ENCODE measurements at places on chromosomes 7 and 10. TPM values are rescaled to one million over a fixed set of nuclear protein-coding genes. Genes with fewer than 3 reads are reported as not detected.

GRCh38 chr7:138126928-138127327 lies 50.7 kb downstream of the AKR1D1 start:
- no peaks in the 10 kb centered on the region for H3K36me3 ChIP-seq
- H3K4me1 ChIP-seq = no peaks in the 10 kb centered on the region
- H3K27ac ChIP-seq = no peak overlapping the region

GRCh38 chr7:41910940-41911600 lies 208.2 kb upstream of the INHBA start:
- no peaks in the 10 kb centered on the region for H3K27me3 ChIP-seq
- H3K36me3 ChIP-seq = no peaks in the 10 kb centered on the region
- no peak for DNase-seq
- H3K4me3 ChIP-seq = no peak overlapping the region
- no peaks in the 10 kb centered on the region for H3K4me1 ChIP-seq
- no peak overlapping the region for H3K27ac ChIP-seq

GRCh38 chr7:158125721-158126120 lies 461.9 kb downstream of the PTPRN2 start:
- H3K36me3 ChIP-seq = no peaks in the 10 kb centered on the region
- H3K4me3 ChIP-seq = no peak overlapping the region
- no peak overlapping the region for H3K27ac ChIP-seq
- H3K4me1 ChIP-seq = no peaks in the 10 kb centered on the region

GRCh38 chr10:24961582-24961981 lies 9.2 kb upstream of the PRTFDC1 start:
- no peaks in the 10 kb centered on the region for H3K27me3 ChIP-seq
- no peaks in the 10 kb centered on the region for H3K4me1 ChIP-seq
- no peak for DNase-seq
- H3K27ac ChIP-seq = no peak overlapping the region

- H3K27ac ChIP-seq = no peak overlapping the region
- H3K27me3 ChIP-seq = no peaks in the 10 kb centered on the region
Observed at GRCh38 chr7:69450456-69450855, 147.8 kb upstream of the AUTS2 start.

- no peaks in the 10 kb centered on the region for H3K36me3 ChIP-seq
- H3K4me1 ChIP-seq = no peaks in the 10 kb centered on the region
- H3K27me3 ChIP-seq = no peaks in the 10 kb centered on the region
- H3K4me3 ChIP-seq = no peak overlapping the region
- no peak overlapping the region for H3K27ac ChIP-seq
- no peak for DNase-seq
Observed at GRCh38 chr10:133079836-133080682, 7.7 kb upstream of the ADGRA1 start.

The DPP6 gene
- not detected for total RNA-seq

The OPN4 gene
- total RNA-seq = not detected

The FAM13C gene
- total RNA-seq = not detected

The LIPJ gene
- total RNA-seq = not detected
